ENCODE measurements at places on chromosomes 7 and 10.

DNA sequence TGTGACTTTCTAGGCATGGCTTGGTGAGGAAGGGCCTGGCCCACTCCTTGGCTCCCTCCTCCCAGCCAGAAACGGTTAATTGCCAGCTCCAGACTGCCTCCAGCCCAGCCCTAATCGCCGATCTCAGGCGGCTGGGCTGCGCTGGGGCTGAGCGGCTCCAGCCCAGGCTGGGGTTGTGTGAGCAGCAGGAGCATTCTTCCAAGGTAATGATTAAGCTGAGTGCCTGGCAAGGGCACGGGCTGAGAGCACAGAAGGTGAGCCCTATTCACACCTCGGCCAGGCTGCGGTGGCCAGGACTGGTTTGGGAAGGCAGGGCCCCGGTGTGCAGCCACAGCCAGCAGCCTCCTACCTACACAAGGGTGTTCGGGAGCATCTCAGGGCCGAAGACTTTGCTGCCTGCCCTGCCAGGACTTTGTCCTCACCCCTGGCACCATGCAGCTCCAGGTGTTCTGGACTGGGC is at the start of gene TMEM72:
Gene TMEM72 (plus strand): TSS at position 257 of the 460 bp plus-strand sequence. CDS start 176 bp downstream, at position 433.
- no peak for DNase-seq

- no peak for DNase-seq
Observed at GRCh38 chr7:94069162-94069739, 65.1 kb upstream of the BET1 start.

- no peak for DNase-seq
Observed at GRCh38 chr10:110045772-110046171, 38.0 kb downstream of the ADD3 start.

DNA sequence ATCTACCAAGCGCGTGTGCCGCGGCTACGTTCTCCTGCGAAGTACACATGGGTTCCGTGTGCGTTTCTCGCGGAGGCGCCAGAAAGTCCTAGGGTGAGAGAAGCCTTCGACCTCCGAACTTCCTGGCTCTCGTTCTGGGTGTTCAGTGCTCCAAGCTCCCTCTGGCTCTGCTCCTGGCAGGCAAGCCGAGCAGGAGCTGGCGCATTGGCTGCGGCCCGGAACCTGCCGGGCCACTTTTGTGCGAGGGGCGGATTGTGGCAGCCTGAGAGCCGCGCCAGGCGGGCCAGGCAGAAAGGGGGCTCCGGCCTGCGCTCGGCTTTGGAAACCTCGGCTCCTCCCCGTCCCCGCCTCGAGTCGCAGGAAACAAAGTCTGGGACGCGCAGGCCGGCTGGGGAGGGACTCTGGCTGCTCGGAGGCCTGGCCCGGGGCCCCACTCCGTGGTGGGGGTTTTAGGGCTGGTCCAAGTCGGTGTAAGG is 9.6 kb downstream of the EMX2 start:
- no peak for DNase-seq

GRCh38 chr10:79905322-79906314 is 43.3 kb downstream of the SFTPD start:
- no peak for DNase-seq

DNA sequence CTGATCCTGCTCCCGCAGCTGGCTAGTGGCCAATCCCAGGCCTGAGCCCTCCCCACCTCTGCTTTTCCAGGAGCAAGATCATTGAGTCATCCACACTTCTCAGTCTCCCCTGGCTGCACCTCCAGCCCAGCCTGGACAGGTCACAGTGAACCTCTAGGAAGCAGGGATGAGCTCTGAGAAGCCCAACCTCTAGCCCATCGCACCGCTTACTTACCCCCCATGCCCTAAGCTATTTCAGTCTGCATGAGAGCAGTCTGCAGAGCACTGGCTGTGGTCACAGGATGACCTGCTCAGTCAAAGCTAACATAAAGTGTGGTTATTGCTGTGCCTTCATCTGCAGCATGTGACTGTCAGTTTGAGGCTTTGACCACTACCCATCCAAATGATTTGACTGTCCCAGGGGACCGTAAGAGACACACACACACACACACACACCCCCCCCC is 129.2 kb downstream of the SORBS1 start:
- no peak for DNase-seq

- DNase-seq, result no peak
Observed at GRCh38 chr10:126160971-126161630, 227.2 kb downstream of the ADAM12 start.

GRCh38 chr10:59133841-59134593 is 42.4 kb upstream of the PHYHIPL start:
- peak; percentile 61 for DNase-seq

DNA sequence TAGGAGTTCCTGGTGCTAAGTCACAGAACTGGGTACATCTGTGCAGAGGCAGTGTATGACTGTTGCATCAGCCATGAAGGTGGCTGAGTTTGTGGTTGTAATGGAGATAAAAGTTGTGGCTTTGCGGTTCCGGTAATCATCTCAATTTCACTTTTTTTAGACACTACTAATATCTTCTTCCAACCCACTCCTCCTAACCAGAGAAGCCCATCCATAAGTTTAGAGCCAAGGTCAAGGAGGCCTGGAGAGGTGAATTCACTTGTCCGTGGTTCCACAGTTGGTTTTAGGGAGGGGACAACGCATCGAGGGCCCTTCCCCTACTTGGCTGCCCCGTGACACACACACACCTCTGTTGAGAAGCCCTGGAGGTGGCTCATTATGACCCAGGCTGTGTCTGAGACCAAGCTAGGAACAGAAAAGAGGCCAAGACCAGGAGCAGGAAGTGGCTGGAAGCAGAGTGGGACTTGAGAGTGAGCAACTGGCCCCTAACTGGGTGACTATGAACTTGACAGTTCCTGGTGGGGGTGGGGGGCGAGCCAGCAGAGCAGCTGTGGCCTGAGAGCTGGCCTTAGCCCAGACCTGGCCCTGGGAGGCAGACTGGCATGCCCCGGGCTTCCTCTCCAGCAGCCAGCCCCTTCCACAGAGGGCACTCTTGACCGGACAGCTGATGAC is 66.8 kb upstream of the COL13A1 start:
- DNase-seq, result no peak

GRCh38 chr7:45241339-45242109 is 83.9 kb downstream of the RAMP3 start:
- no peak for DNase-seq
